Tibial artery (tissue), 4 donors: ENCODE measurements at places on chromosomes 7 and 10.

DNA sequence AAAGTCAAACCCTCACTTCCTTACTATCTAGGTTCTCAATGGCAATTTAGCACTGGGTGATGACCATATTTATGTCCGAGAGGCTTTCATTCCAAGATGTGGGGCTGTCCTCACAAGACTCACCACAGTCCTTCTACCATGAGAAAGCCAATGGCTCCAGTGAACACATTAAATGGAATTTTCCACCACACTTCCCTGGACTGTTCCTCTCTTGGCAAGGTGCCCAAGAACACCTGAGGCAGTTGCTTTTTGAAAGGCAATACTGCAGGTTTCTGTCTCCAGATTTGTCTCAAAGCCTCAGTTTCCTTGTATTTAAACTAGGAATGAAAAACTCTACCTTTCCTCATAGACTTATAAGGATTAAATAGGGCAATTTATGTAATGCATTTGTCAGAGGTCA lies 24.2 kb downstream of the AFAP1L2 start:
- DNase-seq: no peak

DNA sequence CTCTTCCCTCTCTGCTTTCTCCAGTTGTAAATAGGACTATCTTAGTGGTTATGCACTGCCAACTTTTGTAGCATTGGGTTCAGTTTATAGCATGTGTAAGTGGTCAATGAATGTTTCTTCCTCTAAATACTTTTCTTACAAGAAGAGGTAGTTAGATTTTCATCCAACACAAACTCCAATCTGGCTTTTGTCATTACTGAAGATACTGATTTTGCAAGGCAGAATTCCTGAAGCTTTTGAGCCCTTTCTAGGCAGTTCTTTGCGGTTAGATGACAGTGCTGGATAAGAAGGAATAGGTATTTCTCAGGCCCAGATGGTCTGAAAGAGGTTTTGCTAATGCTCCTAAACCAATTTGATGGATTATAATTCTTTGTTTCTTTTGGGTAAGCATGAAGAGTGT lies 60.5 kb downstream of the BICC1 start:
- no peak for DNase-seq

GRCh38 chr7:124022551-124022950 lies 10.3 kb downstream of the TMEM229A start:
- no peak for DNase-seq

- no peak for DNase-seq
Observed at GRCh38 chr7:92782236-92782635, 54.1 kb downstream of the CDK6 start.

GRCh38 chr7:107847168-107847835 lies 43.7 kb upstream of the DLD start:
- no peak for DNase-seq

GRCh38 chr10:69043931-69044531 lies 43.9 kb upstream of the SRGN start:
- DNase-seq: no peak

- DNase-seq: no peak
Observed at GRCh38 chr7:94431176-94431575, 36.5 kb downstream of the COL1A2 start.

DNA sequence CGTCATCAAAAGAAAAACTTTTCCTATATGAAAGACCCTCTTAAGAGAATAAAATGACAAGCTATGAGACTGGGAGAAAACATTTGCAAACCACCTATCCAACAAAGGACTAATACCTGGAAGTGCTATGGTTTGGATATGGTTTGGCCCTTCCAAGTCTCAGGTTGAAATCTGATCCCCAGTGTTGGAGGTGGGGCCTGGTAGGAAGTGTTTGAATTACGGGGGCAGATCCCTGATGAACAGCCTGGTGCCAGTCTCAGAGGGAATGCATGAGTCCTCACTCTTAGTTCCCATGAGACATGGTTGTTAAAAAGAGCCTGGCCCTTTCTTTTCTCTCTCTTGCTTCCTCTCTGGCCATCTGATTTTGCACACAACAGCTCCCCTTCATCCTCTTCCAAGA lies 6.3 kb downstream of the ALDH18A1 start:
- DNase-seq: no peak

DNA sequence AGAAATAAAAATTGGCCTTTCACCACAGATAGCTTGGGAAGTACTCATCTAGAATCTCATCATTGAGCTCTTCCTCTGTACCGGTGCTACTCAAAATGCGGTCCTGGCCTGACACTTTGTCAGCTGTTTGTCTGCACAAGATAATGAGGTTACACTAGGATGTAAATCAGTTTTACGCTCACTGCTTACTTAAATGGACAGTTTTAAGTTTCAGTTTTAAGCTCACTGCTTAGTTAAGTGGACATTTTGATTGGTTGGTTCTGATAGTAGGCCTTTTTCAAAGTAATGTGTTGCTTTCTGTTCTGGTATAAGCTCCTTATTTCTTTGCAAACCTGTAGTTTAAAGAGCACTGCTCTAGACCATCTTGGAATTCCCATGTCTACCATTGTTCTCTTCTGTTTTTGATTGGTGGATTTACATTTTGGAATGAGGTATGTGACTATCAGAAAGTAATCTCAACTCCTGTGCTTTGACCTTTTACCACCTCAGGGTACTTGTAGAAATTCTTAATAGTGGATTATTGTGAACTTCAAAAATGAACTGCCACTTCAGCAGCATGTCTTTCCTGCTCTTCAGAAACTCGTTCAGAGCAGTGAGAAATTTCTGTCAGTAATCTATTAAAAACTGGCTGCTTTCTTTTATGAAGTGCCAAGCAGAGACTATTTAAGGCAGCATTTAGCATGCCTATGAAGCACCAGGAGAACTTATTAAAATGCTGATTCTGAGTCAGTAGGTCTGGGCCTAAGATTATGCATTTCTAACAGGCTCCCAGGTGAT lies 55.0 kb downstream of the C1GALT1 start:
- no peak for DNase-seq

GRCh38 chr10:124532788-124533187 lies 71.2 kb downstream of the LHPP start:
- no peak for DNase-seq

DNA sequence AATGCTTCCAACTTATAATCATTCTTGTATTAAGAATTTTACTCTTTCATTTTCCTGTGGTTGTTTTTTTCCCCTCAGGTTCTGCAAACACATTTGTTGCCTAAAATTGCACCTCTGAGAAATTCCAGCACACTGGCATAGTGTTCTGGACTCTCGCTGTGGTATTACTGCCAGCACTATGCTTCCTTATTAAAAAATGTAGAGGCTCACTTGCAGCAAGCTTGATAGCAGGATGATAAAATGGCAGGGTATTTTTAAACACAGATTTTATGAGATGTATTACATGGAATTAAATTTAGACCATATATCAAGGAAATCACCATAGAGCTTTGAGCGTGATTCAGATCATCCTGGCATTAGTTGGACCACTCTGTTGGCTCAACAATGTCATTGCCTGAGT lies 416.7 kb upstream of the AKR1E2 start:
- no peak for DNase-seq

GRCh38 chr7:138570715-138571114 lies 110.7 kb downstream of the TRIM24 start:
- DNase-seq: no peak

- DNase-seq: no peak
Observed at GRCh38 chr7:87058744-87059524, 520 bp downstream of the ELAPOR2 start.

- DNase-seq: no peak
Observed at GRCh38 chr10:112712536-112712935, 237.5 kb upstream of the TCF7L2 start.

GRCh38 chr7:111756687-111757178 lies 194.4 kb upstream of the IMMP2L start:
- DNase-seq: peak; percentile 84
